AG09309 (cell line): ENCODE measurements at places on chromosomes 12 and 14.
A peak's percentile ranks its signal among the peaks of the same experiment; 100 is the strongest.

GRCh38 chr12:116651089-116651488 lies 86.8 kb downstream of the SPRING1 start:
- DNase-seq: no peak

DNA sequence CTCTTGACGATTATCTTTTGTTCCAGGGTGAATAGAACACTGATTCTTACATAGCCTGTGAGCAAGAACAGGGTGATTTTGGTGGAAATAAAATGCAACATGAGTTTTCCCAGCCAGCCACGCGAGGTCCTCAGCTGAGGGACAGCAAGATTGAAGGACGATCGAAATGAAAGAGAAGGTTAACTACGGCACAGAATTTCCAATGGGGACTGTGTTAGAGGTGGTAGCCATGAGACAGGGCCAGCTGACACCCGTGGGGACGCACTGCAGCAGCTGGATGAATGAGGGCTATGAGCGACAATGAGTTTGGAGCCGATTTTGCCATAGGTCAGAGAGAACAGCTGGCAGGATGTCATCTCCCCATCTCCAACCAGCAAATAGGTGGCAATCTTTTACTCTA lies 243.4 kb upstream of the PELI2 start:
- no peak for DNase-seq

- peak; percentile 23 for DNase-seq
These were observed 4.6 kb downstream of the MTRFR start for GRCh38 chr12:123237646-123238329.

GRCh38 chr12:102964872-102965271 lies 7.4 kb downstream of the ASCL1 start:
- DNase-seq: no peak

GRCh38 chr12:51270067-51270950 lies at the start of gene SMAGP:
TSS of gene SMAGP (minus strand) at chr12:51270415. CDS start at chr12:51269278, 1,137 bp downstream.
- no peak for DNase-seq

- DNase-seq: no peak
These were observed 182.6 kb downstream of the SLC25A21 start for GRCh38 chr14:36989806-36990205.

DNA sequence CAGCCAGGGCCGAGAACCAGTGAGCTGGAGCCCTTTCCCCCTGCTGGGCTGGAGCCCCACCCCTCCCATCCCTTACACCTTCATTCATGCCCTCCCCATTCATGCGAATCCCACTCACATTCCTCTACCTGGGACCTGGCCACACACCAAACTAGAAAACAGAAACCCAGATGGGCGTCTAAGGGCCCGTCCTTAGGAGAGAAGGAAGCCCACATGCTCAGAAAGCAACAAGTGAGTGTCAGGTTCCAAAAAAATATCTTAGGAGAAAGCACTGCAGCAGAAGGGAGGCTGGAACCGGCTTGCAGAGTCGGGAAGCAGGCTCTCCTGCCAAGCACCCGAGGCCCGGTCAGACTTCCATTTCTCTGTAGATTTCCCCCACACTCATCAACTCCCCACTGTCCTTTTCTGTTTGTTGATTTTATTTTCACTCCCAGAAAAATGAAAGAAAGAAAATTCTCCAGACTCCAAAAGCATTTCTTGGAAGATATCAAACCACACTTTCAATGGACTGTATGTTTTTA lies 13.6 kb downstream of the BCL11B start:
- DNase-seq: no peak

- DNase-seq: no peak
These were observed 60.0 kb downstream of the EML1 start for GRCh38 chr14:99853206-99853605.

GRCh38 chr14:94598816-94599655 lies 13.2 kb upstream of the SERPINA3 start:
- DNase-seq: peak; percentile 86

DNA sequence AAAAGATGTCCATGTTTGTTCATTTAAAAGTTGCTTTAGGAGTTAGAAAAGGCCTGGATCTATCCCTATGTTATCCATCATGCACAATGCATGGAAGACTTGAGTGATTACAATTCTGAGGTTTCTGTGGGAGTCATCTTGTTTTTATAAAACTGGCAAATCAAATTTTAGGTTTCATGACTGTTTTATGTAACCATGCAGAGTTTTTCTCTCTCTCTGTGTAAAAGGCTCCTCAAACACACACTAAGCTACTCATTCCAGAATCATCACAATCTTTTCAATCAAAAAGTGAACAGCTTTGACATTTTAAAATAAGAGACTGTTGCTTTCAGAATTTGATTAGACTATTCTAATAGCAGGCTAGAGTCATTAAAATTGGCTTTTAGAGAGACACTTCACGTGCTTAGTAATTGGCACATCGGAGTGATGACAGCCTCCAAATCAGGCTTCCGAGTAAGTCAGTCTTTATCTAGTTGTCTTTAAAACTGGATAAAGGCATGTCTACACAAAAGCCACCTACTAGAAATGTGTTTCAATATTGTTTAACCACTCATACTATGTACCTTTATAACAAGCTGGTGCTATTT lies 31.9 kb downstream of the PRICKLE1 start:
- no peak for DNase-seq

DNA sequence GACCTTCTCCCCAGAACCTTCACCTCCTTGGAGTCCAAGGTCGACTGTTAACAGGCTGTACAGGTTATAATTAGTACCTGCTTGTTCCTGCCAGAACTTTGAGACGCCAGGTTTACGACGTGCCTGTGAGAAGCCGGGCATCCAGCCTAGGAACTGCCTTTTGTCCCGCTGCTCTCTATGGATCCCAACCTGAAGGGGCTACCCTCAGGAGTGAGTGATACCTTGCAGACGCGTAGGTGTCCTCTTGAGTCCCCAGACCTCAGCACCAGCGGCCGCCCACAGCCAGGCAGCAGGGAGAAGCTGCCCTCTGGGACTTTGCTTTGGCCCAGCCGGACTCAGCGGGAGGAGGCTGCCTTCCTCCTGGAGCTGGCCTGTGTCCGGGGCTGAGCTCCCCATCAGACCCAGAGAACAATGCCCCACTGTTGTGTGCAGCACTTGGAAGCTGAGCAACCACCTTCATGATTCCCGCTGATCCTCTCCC lies 16.2 kb downstream of the SYNE3 start:
- no peak for DNase-seq

GRCh38 chr12:27778206-27778605 lies 1.8 kb upstream of the KLHL42 start:
- no peak for DNase-seq

- no peak for DNase-seq
These were observed 35.2 kb downstream of the RILPL1 start for GRCh38 chr12:123498126-123498825.

- DNase-seq: no peak
These were observed 31.2 kb downstream of the VEZT start for GRCh38 chr12:95248604-95249360.

DNA sequence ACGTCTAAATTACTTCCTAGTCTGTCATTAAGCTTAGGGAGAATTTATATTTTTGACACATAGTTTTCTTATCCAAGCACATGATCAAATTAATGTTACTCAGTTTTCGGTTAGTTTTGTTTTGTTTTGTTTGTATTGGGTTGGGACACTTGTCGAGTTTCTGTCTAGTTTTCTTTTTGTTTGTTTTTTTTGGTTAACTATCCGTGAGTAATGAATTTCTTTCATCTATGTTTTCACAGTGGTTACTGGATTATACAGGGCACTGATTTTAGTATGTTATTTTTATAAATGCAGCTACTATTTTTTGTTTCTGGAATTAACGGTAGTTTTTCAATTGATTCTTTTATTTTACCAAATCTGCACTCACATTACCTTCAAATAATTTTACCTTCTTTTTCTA lies 2.7 kb downstream of the KLRF1 start:
- no peak for DNase-seq

- DNase-seq: no peak
These were observed 3.4 kb downstream of the KRT77 start for GRCh38 chr12:52699960-52700359.

- peak; percentile 44 for DNase-seq
These were observed 616.3 kb downstream of the LRFN5 start for GRCh38 chr14:42222924-42223471.

DNA sequence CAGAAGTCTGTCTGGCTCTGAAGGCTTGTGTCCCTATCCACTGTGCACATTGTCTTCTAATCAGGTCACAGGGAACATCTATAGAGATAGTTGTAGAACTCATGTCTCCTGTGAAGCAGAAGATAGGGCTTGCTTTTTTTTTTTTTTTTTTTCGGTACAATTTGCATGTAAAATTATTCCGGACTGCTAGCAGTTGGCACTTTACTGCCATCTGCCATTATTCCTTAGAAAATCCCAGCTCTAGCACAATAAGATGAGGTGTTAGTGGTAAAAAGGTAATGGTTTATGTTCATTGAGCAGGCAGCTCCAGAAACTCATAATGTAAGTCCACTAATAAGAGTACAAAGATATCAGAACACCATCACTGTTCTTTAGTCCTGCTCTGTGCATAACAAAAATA lies 8.7 kb downstream of the MYRFL start:
- DNase-seq: no peak

DNA sequence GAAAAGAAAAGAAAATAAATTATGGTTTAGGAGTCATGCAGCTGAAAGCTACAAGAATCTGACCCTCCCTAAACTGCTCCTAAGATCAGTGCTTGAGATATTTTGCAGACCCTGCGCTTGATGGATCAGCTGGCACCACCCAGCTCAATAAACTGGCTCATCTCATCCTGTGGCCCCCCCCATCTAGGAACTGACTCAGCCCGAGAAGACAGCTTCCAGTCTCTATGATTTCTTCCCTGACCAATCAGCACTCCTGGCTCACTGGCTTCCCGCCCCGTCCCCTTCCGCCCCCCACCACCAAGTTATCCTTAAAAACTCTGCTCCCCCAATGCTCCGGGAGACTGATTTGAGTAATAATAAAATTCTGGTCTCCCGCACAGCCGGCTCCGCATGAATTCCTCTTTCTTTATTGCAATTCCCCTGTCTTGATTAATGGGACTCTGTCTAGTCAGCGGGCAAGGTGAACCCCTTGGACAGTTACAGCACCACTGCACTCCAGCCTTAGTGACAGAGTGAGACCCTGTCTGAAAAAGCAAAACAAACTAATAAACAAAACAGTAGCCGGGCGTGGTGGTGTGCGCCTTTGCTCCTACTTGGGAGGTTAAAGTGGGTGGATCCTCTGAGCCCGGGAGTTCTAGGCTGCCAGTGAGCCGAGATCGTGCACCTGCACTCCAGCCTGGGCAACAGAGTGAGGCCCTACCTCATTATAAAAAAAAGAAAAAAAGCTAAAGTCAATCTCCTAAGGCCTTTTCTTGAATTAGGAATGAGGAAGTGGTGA lies 24.5 kb upstream of the SPTLC2 start:
- no peak for DNase-seq

DNA sequence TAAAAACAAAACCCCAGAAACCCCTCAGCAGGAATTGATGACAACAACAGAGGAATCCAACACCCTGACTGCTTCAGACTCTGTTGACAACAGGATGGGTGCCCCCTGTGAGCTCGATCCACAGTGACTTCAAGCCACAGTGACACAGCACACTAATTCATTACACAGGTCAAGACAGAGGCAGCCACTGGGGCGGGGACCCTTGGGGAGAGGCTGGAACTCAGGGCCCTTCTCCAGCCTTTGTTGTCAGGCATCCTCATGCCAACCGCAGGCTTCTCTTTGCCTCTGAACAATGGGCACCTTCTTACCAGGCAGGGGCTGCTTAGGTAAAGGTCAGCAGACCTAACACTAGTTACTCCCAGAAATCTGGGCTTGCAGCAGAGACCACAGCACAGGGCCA lies 37.6 kb downstream of the ACADS start:
- DNase-seq: no peak

- DNase-seq: no peak
These were observed 28.7 kb downstream of the AICDA start for GRCh38 chr12:8584004-8584403.

DNA sequence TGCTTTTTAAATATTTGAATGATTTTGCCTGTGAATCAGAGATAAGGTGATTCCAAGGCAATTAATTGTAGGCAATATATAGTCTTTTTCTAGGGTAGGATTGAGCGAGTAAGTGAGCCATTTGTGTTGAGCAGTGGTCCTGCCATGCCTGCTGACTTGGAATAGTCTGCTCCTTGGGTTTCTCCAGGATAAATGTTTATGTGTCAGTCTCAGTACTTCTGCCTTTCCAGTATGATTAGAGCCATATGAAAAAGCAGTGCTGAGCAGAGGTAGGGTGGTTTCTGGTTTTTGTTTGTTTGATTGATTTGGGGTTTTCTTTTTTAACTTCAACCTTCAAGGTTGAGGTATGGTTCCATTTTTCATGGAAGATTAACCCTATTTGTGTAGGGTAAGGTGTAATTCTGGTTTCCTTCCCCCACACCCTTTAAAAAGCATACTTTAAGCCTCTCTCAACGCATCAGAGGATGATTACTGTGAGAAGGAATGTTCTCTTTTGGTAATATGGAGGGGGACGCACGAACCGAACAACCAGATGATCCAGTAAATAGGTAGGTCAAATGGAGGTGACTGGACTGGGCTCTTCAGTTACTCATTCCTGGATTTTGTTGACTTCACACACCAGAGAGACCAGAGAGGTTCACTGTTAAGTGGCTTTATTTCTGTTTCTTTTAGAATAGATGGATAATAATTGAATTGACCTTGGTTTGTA lies 22.7 kb downstream of the FRMD6 start:
- no peak for DNase-seq

DNA sequence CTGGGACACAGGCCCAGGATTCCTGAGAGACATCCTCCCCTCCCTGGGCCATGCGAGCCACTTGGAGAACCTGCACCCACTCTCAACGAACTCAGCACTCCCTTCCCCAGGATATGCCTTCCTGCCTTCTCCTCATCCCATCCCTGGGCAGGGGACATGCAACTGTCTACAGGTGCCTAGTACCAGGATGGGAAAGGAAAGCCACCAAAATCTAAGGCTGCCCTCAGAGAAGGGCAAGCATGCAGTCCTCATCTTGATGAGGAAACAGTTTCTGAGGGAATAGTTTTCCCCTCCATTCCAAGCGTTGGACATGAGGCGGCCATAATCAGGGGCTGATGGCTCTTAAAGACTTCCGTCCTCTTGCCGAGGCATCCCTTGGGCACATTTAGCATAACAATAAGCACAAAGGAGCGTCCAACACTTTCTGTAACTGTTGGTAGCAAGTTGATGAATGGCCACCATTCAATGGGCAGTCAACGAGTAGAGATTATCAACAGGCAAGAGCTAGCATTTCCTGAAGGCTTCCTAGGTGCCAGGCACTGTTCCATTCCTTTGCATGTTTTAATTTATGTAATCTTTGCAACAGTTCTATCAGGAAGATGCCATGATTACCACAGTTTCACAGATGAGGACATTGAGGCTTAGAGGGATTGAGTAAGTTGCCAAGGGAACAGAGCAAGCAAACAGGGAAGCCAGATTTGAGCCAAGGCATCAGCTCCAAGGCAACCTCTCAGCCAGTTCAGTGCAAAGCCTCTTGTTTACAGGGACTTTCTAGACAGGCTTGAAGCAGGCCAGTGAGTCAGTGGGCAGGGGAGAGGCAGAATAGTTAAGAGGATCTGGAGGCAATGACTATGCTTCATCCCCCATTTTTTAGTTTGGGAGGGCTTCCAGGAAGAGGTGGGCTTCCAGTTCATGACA lies 105.1 kb downstream of the SINHCAF start:
- DNase-seq: no peak

- no peak for DNase-seq
These were observed 1055.6 kb upstream of the FBXO33 start for GRCh38 chr14:40487824-40488223.

- DNase-seq: no peak
These were observed 44.2 kb downstream of the OTOGL start for GRCh38 chr12:80143537-80143936.
